Caco-2 (cell line): ENCODE measurements at places on chromosomes 12 and 14.

DNA sequence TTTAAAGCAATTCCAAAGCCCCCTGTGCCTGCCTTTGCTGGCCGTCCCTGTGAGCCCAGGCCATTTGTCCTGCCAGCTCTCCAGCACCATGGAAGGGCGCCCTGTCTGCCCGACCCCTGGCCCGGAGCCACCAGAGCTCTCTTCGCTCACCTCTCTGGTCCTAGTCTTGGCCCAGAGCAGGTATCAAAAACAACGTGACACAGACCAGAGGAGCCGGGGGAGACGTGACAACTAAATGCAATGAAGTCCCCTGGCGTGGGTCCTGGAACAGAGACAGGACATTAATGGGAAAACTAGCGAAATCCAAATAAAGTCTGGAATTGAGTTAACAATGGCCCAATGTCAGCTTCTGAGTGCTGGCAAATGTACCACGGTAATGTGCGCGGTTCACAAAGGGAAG is 83.2 kb upstream of the DIO3 start:
- peaks cover 14% of the 10 kb centered on the region for H3K4me1 ChIP-seq
- no peak overlapping the region for H3K4me3 ChIP-seq
- no peak overlapping the region for H3K27ac ChIP-seq
- no peaks in the 10 kb centered on the region for H3K36me3 ChIP-seq

DNA sequence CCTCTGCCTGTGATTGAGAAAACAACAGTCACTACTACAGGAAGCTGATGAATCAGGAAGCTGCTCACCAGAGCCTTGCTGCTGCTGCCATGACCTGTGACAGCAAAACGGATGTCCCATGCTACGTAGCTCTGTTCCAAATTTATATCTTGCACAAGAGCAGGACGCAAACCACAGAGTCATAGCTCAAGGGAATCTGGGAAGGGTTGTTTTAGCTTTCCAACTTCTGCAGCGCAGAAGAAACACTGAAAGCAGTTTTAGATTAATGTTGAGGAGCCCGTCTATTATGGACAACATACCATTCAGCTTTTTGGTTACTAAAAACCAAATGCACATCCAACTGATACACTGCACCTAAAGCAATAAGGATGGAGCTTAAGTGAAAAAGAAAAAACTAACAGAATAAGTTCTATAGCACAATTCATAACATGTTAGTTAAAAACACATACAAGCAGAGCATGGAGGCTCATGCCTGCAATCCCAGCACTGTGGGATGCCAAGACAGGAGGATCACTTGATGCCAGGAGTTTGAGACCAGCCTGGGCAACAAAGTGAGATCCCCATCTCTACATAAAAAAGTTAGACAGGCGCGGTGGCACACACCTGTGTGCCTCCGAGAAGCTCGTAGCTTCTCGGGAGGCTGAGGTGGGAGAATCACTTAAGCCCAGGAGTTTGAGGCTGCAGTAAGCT is 1.7 kb upstream of the ANKRD33 start:
- H3K27me3 ChIP-seq = no peaks in the 10 kb centered on the region
- peak; percentile 27 for DNase-seq
- H3K4me3 ChIP-seq = no peak overlapping the region
- no peak overlapping the region for H3K27ac ChIP-seq
- H3K4me1 ChIP-seq = peaks cover 10% of the 10 kb centered on the region

- H3K27me3 ChIP-seq = no peaks in the 10 kb centered on the region
- no peak for DNase-seq
- H3K27ac ChIP-seq = no peak overlapping the region
- no peak overlapping the region for H3K4me3 ChIP-seq
- no peaks in the 10 kb centered on the region for H3K36me3 ChIP-seq
Observed at GRCh38 chr12:106602076-106602475, 19.3 kb downstream of the RFX4 start.

DNA sequence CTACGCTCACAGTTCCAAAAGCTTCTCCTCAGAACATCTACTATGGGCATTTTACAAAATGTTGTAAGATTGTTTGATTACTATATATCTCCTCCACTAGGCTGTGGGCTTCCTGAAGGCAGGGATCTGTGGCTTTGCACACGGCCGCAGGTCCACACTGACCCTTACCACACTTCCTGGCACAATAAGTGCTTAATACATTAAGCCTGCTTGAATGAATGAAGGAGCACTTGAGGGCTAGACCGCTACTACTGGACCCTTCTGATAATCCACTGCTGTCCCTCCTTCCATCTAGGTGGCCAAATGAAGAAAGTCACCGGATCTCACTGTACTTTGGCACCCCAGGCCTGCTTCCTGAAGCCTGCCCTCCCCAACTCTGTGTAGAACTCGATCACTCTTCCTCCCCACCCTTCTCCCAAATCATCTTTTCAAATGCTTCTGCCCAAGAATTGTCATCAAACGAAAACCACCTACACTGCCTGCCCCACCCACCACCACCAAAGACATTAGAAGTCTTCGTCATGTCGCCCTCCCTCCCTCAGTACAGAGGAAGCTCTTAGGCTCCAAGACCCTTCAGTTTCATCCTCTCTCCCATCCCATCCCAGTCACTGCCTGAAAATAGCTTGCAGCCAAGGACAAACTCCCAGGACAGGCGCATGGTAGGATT is 596 bp upstream of the ZBTB39 start:
- H3K27me3 ChIP-seq = no peaks in the 10 kb centered on the region
- peak overlapping the region; percentile 57 for H3K27ac ChIP-seq
- H3K4me3 ChIP-seq = peak overlapping the region; percentile 22

DNA sequence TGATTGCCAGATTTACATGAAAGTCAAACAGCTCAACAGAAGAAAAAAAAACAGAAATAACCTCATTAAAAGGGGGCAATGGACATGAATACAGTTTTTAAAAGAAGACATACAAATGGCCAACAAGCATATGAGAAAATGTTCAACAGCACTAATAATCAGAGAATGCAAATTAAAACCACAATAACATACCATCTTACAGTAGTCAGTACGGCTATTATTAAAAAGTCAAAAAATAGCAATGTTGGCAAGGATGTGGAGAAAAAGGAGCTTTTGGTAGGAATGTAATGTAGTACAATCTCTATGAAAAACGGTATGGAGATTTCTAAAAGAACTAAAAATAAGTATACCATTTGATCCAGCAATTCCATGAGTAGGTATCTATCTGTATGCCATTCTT is 272.1 kb downstream of the CEP128 start:
- no peaks in the 10 kb centered on the region for H3K27me3 ChIP-seq
- peaks cover 20% of the 10 kb centered on the region; the same call in 1 of the 2 replicates for H3K4me1 ChIP-seq
- DNase-seq = no peak
- H3K4me3 ChIP-seq = no peak overlapping the region
- H3K27ac ChIP-seq = no peak overlapping the region
- no peaks in the 10 kb centered on the region for H3K36me3 ChIP-seq

DNA sequence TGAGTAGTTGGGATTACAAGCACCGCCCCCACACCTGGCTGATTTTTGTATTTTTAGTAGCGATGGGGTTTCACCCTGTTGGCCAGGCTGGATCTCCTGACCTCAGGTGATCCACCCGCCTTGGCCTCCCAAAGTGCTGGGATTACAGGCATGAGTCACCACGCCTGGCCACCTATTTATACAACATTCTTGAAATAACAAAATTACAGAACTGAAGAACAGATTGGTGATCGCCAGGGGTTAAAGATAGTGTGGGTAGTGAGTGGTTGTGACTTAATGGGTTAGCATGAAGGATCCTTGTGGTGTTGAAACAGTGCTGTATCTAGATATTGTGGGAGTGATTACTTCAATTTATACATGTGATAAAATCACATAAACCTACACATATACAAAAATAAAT is 7.4 kb downstream of the GLIPR1L1 start:
- H3K4me3 ChIP-seq = no peak overlapping the region
- no peak overlapping the region for H3K27ac ChIP-seq
- no peaks in the 10 kb centered on the region for H3K27me3 ChIP-seq
- H3K36me3 ChIP-seq = no peaks in the 10 kb centered on the region
- DNase-seq = no peak

DNA sequence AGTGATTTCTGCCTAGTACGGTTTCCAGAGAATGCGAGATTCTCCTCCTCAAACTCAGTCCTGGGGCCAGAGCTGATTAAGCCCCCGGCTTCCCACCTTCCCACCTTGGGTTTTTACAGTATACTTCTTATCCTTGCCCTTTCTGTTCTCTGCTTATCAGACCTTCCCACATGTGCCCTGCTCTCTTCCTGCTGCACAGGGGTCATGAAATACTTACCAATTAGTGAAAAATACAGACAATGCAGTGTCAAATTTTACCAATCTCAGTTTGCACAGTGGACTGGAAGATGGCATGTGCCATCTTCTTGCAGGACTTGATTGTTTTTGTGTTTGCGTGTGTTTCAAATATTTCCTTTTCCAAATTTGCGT is 14.7 kb downstream of the SUSD6 start:
- no peaks in the 10 kb centered on the region for H3K36me3 ChIP-seq
- no peak overlapping the region for H3K27ac ChIP-seq
- no peak overlapping the region for H3K4me3 ChIP-seq
- no peaks in the 10 kb centered on the region for H3K27me3 ChIP-seq
- H3K4me1 ChIP-seq = peaks cover under 1% of the 10 kb centered on the region; the same call in 1 of the 2 replicates
- DNase-seq = no peak

- H3K27ac ChIP-seq = no peak overlapping the region
- DNase-seq = no peak
- peaks cover 7% of the 10 kb centered on the region for H3K4me1 ChIP-seq
- no peaks in the 10 kb centered on the region for H3K27me3 ChIP-seq
- H3K36me3 ChIP-seq = no peaks in the 10 kb centered on the region
Observed at GRCh38 chr12:94760786-94761185, 110.4 kb upstream of the TMCC3 start.

- H3K4me1 ChIP-seq = peaks cover 22% of the 10 kb centered on the region
- no peak overlapping the region for H3K4me3 ChIP-seq
- H3K27me3 ChIP-seq = no peaks in the 10 kb centered on the region
- H3K27ac ChIP-seq = no peak overlapping the region
Observed at GRCh38 chr12:89544022-89544421, 18.2 kb upstream of the POC1B start.

DNA sequence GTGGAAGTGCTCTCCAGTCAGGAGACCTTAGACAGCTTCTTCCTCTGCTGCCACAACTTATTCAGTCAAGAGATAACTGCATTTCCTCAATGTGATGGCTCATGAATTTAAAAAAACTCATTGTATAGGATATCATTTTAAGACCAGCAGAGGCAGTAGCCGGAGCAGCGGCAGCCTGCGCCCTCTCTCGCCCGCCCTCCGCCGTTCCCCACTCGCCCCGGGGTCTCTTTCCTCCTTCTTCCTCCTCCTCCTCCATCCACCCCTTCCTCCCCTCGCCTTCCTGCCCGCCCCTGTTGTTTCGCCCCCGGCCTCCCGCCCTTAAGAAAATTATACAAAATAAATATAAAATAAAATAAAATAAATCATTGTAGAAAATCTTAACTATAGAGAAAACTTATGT is 687.6 kb downstream of the FLRT2 start:
- H3K27ac ChIP-seq = no peak overlapping the region
- DNase-seq = no peak
- no peak overlapping the region for H3K4me3 ChIP-seq
- H3K27me3 ChIP-seq = no peaks in the 10 kb centered on the region

DNA sequence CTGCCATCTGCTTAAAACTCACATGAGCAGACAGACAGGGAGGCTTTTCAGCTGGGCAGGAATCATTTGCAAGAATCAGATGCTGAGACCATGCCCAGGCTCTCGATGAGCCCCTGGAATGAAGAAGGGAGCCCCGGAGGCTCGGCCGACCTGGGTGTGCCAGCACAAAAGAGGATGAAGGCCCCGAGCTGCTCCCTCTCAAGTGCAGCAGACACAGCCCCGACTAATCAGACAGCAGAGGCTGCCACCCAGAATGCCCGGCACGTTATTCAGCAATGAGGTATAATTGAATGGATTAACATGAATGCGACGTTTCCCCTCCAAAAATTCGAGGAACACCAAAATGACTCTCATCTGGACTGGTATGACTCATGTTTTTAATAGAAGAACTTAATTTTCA is 58.9 kb downstream of the BCL11B start:
- DNase-seq = no peak
- H3K27ac ChIP-seq = no peak overlapping the region
- H3K4me1 ChIP-seq = no peaks in the 10 kb centered on the region
- no peaks in the 10 kb centered on the region for H3K27me3 ChIP-seq
- H3K4me3 ChIP-seq = no peak overlapping the region
